ENCODE measurements at places on chromosomes 11 and 22. TPM values are rescaled to one million over a fixed set of nuclear protein-coding genes. Genes with fewer than 3 reads are reported as not detected.

TRAPPC4 gene
- 70.0 TPM for total RNA-seq

DNA sequence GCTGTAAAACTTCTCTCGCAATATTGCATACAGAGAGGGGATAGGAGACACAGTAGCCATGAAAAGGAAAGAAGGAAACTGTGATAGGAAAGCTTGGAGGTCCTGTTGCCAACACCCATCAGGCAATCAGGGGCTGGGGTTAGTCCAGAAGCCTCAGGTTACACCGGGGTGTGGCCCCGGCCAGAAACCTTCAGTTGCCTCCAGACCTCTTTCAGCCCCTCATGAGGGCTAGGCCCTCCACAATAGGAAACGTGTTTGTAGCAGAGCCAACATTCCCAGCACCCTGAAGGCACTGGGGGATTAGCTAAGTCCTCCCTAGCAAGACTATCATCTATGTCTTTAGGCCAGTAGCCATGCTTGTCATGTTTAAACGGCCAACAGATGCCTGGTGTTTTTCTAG is 1048.0 kb upstream of the CNTN5 start:
- no peak for DNase-seq

- peak; percentile 61 for DNase-seq
Measured at GRCh38 chr11:128551611-128552335, 35.6 kb downstream of the ETS1 start.

VWCE gene
- total RNA-seq: 11.8 TPM

CSTF3 gene
- 29.9 TPM for total RNA-seq

GRCh38 chr11:131474947-131475346 is 104.5 kb downstream of the NTM start:
- no peak for DNase-seq

NRIP3 gene
- total RNA-seq: 3.2 TPM

GRCh38 chr11:61037441-61038093 is 64.7 kb upstream of the CD5 start:
- DNase-seq: no peak

DNA sequence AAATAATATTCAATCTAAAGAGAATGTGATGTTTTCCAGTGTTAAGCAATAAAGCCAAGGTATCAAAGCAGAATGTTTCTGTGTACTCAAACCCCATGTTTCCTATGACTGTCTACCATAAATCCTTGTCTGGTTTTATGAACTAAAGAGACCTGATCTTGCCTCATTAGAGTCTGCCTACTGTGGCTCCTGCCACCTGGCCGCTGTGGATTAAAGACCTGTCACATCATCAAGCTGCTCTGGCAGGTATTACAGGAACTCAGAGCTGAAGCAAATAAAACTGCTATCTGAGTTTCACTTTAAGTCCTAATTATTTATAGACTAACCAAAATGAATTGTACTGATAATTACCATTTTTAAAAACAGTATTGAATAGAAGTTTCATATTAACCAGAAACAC is 207.8 kb upstream of the CCDC90B start:
- no peak for DNase-seq

- DNase-seq: no peak
Measured at GRCh38 chr22:48568736-48569330, 1258.8 kb downstream of the BRD1 start.

- no peak for DNase-seq
Measured at GRCh38 chr22:36343720-36344105, 44.1 kb downstream of the MYH9 start.

GRCh38 chr11:73201888-73202780 is 15.9 kb upstream of the P2RY2 start:
- no peak for DNase-seq

GRCh38 chr11:118691926-118692830 is 12.7 kb upstream of the TREH start:
- DNase-seq: peak; percentile 60

- no peak for DNase-seq
Measured at GRCh38 chr11:134393638-134394037, 18.4 kb downstream of the B3GAT1 start.

RPS6KA4 gene
- 18.4 TPM for total RNA-seq

- no peak for DNase-seq
Measured at GRCh38 chr22:23534851-23535717, 45.0 kb downstream of the IGLL1 start.

DNA sequence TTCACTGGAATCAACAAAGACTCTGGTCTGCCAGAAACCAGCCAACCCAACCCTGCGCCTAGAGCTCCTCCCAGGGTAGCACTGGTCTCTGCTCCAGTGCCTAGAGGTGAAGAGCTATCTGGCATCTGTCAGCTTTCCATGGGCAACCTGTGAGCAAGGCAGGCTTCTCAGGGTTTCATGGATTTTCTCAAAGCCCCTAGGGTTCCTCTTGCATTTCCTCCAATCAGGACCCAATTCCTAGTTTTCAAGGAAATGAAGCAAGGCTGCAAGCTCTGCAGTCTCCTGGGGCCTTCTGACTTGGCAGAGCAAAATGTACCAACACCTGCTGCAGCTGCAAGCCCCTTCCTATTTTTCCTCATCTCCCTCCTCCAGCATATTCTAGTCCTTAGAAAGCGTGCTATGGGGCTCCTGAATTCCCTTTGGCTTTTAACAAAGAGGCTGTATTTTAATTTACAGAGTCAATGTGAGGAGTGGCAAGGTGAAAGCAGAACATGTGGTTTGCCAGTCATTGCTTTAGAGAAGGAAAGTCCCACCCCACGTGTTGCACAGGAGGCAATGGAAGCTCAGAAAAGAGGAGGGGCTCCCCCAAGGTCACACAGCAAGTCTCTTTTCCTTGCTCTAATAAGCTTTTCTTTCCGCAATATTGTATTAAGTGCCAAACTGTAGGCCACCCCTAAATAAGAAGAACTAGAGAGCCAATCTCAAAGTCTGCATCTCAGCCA is 33.0 kb upstream of the RIC3 start:
- DNase-seq: no peak

GRCh38 chr11:20311444-20311843 is 52.1 kb upstream of the HTATIP2 start:
- DNase-seq: no peak

DNA sequence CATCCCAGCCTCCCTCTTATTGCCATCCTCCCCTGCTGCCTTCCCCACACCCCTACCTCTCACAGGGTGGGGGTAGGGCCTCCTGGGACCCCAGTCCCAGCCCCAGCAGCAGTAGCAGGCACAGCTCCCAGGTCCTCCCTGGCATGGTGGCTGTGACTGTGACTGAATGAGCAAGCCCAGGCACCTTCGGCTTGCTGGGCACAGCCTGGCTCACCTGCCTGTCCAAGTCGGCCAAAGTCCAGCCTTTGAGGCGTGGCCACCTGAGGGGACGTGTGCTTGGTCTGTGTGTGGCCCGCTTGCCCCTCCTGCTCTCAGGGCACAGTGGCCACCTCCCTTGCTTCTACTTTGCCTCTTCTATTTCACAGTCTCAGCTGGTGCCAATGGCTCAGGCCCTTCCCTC is at the start of gene TREH:
Gene TREH, minus strand, starts transcription at position 168 of the 400 bp plus-strand sequence. Its CDS starts 23 bp downstream, at position 145.
- DNase-seq: no peak

DNA sequence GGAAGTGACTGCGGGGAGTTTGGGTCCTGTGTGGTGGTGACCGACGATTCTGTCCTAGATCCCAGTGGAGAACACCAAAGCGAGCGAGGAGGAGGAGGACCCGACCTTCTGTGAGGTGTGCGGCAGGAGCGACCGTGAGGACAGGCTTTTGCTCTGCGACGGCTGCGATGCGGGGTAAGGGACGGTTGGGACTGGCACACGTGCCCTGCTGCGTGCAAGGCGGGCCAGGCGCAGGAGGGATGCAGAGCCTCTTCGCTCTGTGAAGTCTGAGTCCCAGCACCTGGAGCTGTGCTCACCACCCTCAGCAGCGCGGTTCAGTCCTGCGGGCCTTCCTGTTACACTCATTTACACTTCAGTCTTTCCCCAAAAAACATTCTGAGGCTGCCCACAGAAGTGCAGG is 16.2 kb downstream of the PHRF1 start:
- no peak for DNase-seq

BCO2 gene
- total RNA-seq: 1.3 TPM

VSTM5 gene
- total RNA-seq: not detected

DNA sequence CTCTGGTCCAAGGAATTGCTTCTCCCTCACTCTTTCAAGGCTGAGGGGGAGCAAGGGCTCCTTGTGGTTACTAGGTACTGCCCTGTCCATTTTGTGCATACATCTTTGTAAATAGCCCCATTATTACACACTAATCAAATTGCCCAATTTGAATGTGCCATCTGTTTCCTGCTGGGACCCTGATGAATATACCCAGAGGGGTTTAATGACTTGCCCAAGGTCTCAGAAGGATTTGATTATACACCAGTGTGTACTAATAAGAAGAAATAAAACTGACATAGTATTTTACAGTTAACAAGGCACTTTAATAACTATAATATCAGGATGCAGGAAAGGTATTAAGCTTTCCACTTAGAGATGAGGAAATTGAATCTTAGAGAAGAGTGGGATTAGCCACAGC is 64.6 kb upstream of the PTPRJ start:
- DNase-seq: no peak

- no peak for DNase-seq
Measured at GRCh38 chr22:29635734-29636357, 32.4 kb downstream of the NF2 start.

NLRP14 gene
- total RNA-seq: 0.12 TPM

GRCh38 chr11:94799726-94800125 is 31.6 kb downstream of the AMOTL1 start:
- no peak for DNase-seq

GRCh38 chr11:131668500-131669400 is 298.3 kb downstream of the NTM start:
- DNase-seq: peak; percentile 42

GRCh38 chr11:82718307-82718706 is 15.4 kb downstream of the FAM181B start:
- no peak for DNase-seq

GRCh38 chr11:118888398-118888797 is 4.7 kb downstream of the CXCR5 start:
- DNase-seq: no peak

GRCh38 chr11:15968461-15969130 is 387.8 kb downstream of the SOX6 start:
- no peak for DNase-seq

DNA sequence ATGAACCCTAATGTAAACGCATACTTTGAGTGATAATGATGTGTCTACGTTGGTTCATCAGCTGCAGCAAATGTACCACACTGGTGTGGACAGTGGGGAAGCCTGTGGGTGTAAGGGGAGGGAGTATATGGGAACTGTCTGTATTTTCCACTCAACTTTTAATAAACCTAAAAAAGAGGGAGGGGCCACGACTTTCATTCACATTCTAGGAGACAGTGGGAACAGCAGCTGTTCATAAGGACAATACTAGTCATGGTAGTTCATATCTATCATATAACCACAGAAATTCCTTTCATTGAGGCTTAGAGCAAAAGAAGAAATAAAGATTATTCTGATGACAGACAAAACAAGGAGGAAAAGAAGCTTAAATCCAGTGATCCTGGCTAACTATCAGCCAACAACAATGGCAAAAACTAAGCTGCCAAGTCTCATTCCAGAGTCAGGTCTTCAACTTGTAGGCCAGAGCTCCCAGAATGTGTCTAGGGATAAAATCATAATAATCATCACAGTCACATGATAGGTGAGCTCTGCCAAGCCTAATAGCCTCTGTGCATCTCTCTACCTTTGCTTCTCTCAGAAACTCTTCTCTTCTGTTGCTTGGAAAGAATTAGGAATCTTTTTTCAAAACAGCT is 59.4 kb upstream of the CHRM4 start:
- no peak for DNase-seq

- peak; percentile 73 for DNase-seq
Measured at GRCh38 chr22:35330258-35330861, 30.7 kb downstream of the TOM1 start.

DNA sequence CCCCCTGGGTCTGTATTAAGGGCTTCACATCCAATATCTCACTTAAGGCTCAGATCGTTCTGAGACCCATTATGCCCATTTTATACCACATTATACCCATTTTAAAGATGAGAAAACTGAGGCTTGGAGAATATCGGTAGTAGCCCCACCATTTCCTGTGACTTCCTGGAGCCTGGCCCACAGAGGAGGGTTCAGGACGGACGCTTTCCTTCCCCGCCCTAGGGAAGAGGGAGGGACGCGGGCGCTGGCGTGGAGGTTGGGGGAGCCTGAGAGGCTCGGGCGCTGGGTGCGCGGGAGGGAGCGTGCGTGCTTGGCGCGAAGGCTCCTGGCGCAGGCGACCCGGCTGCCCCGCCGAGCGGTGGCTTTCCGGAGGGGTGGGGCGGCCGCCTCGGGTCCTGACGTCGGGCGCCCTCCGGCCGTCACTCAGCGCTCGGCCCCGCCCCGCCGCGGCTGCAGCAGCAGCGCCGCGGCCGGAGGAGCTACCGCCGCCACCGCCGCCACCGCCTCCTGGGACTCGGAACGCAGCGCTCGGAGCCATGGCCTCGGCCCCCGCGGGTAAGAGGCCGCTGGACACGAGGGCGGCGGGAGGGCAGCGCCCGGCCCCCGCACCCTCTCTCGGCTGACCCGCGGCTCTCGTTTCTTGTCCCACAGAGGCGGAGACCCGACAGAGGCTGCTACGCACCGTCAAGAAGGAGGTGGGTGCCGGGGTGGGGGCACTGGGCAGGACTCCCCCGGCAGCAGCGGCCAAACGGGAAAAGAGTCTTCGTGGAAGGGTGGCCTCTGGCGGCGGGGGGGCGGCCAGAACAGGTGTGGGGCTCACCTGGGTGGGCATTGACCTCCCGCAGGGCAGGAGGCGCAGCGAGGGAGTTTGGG is at the start of gene SGSM1:
Gene SGSM1, plus strand, starts transcription at position 422 of the 873 bp plus-strand sequence. Its CDS starts 115 bp downstream, at position 537.
- peak; percentile 84 for DNase-seq

- DNase-seq: no peak
Measured at GRCh38 chr11:12430954-12431595, 53.7 kb downstream of the PARVA start.

- DNase-seq: peak; percentile 44
Measured at GRCh38 chr22:37639771-37640590, 512 bp downstream of the SH3BP1 start.

DNA sequence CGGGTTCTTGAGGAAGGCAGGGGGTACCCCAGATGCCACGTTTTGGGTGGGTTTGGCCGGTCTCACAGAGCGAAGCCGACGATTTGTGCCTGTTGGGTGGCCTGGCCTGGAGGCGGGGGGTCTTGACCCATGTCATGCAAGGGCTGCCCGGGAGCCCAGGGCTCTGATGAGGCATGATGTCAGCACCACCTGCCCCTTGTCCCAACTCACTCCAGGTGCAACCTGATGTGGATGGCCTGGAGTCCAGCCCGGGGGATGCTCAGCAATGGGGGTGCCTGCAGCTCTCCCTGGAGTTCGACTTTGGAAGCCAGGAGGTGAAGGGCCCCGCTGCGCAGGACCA is 851 bp downstream of the SYT8 start:
- DNase-seq: no peak

DNA sequence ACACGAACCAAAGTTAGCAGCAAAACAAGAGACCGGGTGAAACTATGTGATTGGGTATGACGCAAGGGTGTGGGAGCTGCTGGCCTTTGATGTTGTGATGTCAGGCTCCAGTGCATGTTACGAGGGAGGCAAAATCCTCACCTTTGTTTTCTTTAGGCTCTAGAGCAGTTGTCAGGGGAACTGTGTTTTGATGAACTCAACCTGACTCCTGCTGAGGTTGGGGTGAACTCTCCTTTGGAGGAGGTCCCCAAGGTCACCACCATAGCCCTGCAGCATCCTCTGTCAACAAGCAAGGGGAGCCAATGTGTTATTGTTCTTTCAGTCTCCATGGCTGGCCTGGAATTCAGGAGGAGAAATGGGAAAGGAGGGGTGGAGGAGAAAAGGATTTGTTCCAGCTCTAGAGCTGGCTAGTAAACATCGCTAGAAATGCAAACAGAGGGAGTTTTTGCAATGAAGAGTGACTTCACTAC is 33.8 kb downstream of the RASSF10 start:
- DNase-seq: no peak

Measured in activated T-cell treated with anti-CD3 and anti-CD28 coated beads, Interleukin-2, amount 50 U/mL, for 72 hours (primary cell).